ENCODE measurements at places on chromosomes 6 and 20. TPM values are rescaled to one million over a fixed set of nuclear protein-coding genes. Genes with fewer than 3 reads are reported as not detected.

DNA sequence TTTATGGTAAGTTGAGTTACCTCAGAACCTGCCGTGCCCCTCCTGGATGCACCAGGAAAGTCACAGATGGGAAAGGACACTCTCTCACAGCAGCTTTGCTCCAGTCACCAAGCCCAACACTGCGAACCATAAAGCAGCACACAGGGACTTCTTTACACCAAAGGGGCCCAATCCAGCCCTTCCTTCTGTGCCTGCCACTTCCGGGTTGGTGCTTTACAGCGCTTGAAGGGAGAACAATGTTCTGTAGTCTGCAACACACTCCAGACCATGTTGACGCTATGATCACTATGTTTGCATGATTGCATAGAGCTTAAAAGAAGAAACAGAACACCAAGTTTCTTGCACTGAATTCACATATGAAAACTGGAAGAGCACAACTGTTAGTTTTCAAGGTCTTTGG, 57.1 kb downstream of the SERAC1 start:
- DNase-seq = no peak

DNA sequence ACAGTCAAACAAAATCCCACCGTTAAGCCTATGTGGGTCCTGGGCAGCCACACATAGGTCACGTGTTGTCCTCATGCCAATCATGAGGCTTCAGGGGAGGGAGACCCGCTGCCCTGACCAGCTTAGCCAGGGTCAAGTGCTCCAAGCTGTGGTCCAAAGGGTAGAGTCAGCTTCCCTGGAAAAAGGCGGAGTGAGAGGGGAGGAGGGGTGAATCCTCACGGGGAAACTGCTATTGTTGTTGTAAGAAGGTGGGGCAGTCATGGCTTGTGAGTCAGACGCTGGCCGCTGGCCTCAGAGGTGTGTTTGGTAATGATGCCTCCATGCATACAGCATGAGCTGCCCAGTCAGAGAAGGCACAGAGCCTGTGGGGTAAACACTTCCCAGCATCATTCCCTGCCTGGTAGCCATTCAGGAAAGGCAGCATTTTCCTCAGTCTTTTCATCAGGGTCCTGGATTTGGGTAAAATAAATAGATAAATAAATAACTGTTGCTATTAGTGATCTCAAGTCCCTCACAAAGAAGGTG, 8.7 kb downstream of the CST3 start:
- DNase-seq = no peak

CCHCR1 gene
- total RNA-seq = 46.1 TPM

SULF2 gene
- total RNA-seq = 1.1 TPM

GDAP1L1 gene
- not detected for total RNA-seq

MUCL3 gene
- not detected for total RNA-seq
